ENCODE measurements at places on chromosomes 1 and 21.

DNA sequence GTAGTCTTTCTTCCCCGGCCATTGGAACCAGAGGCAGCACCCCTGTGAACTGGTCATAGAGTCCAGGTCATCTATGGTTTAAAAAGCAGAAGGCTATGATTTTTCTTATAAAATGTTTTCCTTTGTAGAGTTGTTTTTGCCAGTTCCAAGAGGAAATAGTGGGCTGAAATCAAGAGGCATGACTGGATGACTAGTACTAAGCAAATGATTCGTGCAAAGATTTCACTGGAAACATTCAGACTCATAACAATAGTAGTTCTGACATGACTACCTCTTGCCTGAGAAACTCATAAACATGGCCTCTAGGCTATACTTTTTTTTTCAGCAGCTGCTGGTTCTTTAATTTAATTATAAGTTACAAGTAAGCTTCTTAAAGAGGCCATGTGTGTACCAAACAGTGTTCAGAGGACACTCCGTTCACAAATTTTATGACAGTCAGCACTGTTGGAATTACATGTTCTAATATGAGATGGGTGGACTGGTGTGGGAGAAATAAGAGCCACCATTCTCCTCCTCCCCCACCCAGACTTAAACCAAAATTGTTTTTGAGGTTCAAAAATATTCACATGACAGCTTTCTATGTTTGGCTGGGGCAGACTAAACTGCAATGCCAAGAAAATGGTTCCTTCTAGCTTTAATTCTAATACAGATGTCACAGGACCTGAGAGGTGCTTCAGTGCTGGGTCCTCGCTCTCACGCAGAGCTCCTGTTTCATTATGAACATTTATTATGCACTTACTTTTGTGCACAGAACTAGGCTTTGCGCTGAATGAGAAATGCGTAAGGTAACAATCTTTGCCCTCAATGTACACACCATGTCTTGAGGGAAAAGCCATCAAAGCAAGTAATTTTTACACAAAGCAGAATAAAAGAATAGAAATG, 147.5 kb downstream of the ZC3H11B start:
- no peak for DNase-seq

DNA sequence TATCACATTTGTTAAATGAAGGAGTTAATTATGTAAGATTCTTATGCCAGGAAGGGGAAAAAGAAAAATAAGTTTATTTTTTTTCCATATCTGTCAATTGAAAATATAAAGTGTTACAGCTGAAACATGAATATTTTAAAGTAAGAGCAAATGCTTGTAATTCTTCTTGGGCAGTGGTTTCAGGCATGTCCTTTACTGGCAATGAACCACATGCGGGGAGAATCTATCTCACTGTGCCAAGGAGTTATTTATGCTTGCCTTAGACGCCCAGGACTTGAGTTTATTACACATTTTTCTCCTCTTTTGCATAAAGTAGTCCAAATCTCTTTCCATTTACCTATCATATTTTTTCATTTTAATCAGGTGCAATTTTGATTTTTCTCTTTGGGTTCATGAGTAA, 207.8 kb upstream of the NRIP1 start:
- DNase-seq = no peak

DNA sequence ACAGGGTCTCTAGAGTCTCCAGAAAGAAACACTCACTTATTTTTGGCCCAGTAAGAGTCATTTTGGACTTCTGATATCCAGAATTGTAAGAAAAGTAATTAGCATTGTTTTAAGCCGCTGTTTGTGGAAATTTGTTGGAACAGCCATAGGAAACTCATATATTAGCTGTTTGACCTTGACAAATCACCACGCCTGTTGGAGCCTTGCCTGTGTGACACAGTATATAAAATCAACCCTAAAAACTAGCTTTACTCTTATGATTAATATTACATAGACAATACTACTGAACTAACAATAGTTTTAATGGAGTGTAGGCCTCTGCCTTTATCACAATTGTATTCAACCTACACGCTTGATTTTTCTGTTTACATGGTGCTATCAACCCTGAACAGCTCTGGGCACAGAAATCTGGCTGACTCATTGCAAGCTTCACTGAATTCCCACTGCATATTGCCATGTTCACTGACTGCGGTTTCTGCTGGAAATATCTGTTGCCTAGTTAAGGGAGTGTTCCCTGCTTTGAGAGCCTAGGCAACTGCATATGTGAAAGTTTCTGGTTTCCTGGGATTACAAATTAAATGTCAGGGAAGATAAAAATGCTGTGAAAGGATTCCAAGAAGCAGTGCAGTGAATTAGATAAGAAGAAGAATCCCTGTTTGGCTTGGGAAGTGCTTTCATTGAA, 419.5 kb upstream of the DEPDC1 start:
- DNase-seq = no peak

DNA sequence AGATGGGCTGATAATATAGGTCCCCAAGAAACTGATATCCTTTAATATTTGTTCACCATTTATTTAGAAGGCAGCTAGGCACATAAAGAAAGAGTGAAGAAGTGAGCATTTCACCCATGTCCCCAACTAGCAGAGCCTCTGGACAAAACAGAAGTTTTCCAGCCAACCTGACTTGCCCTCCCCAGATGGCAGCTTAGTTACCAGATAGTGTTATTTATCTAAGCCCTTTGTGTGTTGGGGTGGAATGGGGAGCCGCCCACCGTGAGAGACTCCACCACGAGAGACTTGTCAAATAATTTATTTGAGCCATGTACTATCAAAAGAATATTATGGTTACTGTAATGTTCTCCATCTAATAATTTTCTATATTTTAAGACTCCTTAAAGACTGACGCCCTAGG, 54.9 kb upstream of the C1orf198 start:
- no peak for DNase-seq

DNA sequence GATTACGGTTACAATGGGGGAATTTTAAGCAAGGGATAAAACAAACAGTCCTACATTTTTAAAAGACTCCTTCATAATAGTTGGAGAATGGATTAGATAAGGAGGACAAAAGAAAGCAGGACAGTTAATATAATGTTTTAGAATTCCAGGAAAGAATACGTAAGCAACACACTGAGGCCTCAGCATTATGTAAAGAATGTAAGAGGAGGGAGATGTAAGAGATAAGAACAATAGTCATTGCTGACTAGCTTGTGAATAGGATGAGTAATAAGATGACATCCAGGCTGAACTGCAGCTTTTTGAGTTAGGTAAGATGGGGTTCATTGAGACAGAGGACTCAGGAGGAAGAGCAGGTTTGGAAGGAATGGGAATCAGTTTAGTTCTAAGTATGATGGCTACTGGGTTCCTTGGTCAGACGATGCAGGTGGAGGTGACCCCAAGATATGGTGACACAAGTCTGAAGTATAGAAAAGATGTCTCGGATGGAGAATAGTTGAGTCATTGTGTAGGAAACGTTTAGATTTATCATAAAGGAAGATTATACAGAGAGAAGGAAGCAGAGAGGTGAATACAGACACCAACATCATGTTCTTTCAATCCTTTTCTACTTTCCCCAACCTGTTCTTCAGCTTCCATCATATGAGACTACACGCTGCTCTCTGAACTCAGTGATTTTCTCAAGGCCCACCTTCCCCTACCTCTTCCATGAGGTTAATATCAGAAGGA, 372.8 kb downstream of the PTBP2 start:
- no peak for DNase-seq

DNA sequence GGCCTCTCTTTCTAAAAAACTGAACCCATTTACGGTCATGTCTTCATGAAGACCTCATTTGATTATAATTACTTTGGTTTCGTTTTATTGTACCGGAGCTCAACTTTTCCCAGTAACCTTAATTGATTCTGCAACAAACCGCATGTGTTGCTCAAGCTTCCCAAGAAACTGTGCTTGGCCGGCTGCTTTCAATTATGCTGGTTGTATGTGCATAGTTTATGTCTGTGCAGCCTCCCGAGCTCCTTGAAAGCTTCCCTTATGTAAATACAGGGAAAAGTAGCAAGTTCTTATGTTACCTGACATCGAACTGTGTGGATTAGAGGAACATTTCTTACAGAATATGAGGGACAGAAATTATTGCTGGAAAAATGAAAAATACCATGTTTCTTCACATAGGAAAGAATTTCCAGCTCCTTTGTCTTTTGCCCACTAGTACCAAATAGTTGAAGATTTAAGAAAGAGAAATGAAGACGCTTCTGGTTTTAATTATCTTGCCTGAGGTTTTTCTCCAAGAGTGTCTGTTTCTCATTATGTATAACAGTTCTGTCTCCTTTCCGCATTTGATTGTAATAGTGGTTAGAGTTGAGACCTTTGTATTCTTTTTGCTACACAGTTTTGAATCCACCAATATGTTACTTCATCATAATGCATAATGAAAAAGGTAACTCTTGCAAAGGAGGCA, 2.1 kb downstream of the VCAM1 start:
- DNase-seq = no peak

- no peak for DNase-seq
Measured at GRCh38 chr1:72037745-72038343, 244.5 kb downstream of the NEGR1 start.

DNA sequence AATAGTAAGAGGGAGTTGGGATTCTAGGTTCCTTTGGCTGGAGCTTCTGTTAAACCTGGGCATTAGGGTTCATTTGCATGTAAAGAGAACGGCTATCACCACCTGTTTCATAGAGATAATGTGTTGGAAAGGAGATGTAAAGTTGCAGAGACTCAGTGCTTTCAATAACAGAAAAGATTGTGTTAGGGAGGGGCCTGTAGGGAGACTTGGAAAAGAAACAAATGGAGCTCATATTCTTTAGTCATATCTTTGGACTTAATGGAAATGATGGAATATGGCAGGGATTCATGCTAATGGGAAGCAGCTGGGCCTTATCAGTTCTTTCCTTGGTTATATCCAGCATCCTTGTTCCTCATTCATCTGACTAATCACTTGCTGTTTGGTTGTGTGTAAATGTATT, 144.9 kb downstream of the CD247 start:
- DNase-seq = no peak

DNA sequence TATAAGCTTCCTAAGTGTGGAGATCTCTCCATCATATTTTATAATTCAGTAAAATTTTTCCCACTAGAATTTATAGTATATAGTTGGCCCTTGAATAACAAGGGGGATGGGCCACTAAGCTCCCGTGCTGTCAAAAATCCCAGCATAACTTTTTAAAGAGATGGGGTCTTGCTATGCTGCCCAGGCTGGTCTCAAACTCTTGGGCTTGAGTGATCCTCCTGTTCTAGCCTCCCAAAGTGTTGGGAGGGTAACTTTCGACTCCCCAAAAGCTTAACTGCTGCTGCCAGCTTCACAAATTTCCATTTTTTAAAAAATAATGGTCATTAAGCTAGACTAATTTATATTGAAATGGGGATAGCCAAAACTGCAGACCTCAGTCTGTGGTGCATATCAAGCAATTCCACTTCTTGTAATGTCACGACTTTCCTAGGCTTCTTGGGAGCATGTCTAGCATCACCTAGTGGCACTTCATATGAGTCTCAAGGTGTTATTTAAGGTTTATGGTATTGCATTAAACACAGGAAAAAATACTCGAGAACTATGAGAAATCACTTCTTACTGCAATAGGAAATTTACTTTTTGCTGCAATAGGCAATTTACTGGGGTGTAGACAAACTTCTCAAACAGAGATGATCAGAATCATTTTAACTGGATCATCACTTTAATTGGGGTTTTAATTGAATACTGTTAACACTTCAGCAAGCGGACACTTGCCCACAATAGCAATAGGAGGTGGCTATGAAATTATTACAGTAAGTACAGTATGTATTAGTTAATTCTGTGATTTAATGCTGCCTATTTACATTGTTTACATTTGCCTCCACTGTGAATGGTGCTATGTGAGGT, 19.3 kb upstream of the ACTA1 start:
- no peak for DNase-seq

- DNase-seq = peak; percentile 89
Measured at GRCh38 chr1:180154325-180155181, at the start of gene QSOX1. Gene QSOX1 (plus strand): TSS chr1:180154869. CDS start chr1:180154908, 39 bp downstream.

- no peak for DNase-seq
Measured at GRCh38 chr1:171935664-171936063, 94.4 kb downstream of the DNM3 start.

DNA sequence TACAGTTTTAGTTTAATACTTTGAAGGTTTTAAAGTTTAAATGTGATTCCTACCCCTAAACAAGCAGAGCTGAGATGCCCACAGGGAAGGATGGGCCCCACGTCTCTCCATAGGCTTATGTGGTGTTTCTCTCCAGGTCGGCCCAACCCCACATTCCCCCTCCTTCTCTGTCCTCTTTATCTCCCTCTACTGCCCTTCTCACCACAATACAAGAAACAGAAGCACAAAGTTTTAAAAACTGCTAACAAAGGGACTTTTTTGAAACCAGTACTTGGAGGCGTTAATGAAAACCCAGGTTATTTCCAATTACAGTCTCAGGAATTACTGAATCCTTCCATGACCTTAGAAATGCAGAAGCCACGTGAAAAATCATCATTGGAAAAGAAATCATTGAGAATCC, 324.0 kb downstream of the NTNG1 start:
- DNase-seq = no peak

DNA sequence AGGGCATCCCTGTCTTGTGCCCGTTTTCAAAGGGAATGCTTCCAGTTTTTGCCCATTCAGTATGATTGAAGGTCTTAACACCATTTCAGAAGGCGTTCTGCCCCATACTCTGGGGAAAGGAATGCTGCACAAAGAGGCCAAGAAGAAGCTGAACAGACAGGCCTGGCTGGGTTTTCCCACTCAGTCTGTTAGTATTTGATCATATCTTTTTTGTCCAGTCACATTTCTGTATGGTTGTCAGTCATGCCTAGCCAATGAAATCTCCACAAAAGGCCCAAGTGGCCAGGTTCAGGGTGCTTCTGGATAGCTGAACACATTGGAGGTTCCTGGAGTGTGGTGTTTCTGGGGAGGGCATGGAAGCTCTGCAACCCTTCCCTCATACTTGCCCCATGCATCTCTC, 72.1 kb downstream of the NEK7 start:
- no peak for DNase-seq
